ENCODE measurements at places on chromosomes 3 and 15. TPM values are rescaled to one million over a fixed set of nuclear protein-coding genes. Genes with fewer than 3 reads are reported as not detected.

DNA sequence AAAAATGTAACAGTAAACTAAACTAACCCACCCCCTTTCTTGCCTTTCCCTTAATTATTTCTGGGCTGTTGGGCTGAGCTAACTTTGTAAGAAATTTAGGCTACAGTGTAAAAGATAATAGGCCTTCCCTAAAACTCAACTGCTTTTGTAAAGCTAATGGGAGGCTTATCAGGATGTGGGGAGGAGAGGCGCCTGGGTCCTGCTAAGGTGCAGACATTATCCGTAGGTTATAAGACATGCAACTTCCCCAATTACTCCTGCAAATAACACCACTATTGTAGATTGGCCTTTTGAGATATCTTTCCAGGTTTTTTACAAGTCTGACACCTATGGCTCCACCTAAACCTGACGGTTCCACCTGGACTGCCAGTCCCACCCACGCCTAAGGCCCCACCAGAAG lies 88.3 kb downstream of the NPAP1 start:
- no peak for ATAC-seq

GRCh38 chr15:71737761-71738160 lies 72.6 kb upstream of the NR2E3 start:
- ATAC-seq: no peak

DNA sequence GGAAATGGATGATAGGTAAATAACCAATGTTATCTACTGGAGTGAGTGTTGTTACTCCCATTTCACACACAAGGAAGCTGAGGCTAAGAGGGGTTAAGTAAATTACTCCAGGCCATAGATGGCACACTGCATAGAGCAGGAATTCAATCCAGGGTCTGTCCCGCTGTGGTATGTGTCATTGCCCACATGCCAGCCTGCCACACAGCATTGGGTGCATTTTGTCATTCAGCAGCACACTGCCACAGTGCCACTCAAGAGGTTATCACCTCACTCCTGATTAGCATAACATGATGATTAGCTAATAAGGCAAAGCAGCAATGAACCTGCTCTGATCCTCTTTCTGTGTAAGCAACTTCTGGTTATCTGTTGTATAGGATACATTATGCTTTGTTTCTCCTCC lies 157.4 kb upstream of the CTNNB1 start:
- peak; percentile 43 for ATAC-seq

Gene SEMA3F
- total RNA-seq: not detected

Gene MYRIP
- total RNA-seq: not detected

- peak; percentile 94 for ATAC-seq
Measured at GRCh38 chr3:127574880-127575878, 15.4 kb downstream of the TPRA1 start.

DNA sequence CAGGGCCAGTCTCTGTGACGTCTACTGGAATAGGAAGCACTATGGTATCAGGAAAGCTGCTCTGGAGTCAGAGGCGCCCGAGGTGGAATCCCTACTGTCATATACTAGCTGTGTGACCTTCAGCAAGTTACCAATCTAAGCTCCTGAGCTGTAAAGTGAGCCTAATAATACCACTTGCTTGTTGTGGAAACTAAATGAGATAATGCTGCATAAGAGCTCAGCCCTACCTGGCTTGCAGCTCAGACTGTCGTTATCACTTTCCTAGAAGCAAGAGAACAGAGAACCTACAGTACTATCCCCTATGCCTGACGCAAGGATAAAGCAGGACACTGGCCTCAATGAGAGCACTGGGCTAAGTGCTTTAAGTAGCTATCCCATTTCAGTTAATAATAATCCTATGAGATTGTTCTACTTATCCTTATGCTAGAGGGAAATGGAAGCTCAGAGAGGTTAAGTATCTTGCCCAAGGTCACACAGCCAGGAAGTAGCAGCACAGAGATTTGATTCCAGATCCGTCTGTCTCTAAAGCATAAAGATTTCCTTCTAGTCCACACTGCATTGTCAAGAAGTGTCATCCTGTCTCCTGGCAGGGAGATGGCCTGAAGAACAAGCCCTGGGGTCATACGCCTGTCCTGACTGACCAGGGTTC lies 195.2 kb downstream of the TLE3 start:
- ATAC-seq: no peak

- no peak for ATAC-seq
Measured at GRCh38 chr3:84184937-84185336, 773.9 kb upstream of the CADM2 start.

- no peak for ATAC-seq
Measured at GRCh38 chr3:172885704-172886103, 135.2 kb downstream of the ECT2 start.

Gene ARRDC4
- total RNA-seq: 0.71 TPM

DNA sequence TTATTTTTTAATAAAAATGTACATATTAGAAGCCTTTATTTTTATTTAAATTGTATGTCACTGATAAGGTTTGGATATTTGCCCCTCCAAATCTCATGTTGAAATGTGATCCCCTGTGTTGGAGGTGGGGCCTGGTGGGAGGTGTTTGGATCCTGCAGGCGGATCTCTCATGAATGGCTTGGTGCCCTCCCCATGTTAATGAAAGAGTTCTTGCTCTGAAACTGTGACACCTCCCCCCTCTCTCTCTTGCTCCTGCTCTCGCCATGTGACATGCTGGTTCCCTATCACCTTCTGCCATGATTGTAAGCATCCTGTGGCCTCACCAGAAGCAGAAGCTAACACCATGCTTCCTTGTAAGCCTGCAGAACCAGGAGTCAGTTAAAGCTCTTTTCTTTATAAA lies 13.0 kb downstream of the AGTR1 start:
- no peak for ATAC-seq

DNA sequence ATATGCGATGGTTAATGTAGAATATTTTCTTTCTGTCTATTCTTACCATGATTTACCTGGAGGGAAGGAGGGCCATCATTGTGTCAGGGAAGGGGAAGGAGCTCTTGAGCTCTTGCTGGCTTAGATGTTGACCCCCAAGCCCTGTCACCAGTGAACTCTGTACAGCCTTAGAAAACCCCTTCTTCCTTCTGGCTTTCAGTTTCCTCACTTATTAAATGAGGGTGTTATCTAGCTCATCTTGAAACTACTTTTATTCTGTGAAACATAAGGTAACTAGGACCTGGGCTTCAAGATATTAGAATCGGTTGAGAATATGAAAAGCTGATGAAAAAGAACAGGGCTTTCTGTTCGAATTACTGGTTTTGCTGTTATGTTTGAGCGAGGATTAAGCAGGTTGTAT lies 25.1 kb upstream of the UTS2B start:
- ATAC-seq: peak; percentile 43

- no peak for ATAC-seq
Measured at GRCh38 chr3:124567179-124567578, 163.1 kb upstream of the UMPS start.

GRCh38 chr15:70132139-70132538 lies 34.4 kb upstream of the TLE3 start:
- no peak for ATAC-seq

- no peak for ATAC-seq
Measured at GRCh38 chr3:178382449-178383061, 153.7 kb upstream of the KCNMB2 start.

DNA sequence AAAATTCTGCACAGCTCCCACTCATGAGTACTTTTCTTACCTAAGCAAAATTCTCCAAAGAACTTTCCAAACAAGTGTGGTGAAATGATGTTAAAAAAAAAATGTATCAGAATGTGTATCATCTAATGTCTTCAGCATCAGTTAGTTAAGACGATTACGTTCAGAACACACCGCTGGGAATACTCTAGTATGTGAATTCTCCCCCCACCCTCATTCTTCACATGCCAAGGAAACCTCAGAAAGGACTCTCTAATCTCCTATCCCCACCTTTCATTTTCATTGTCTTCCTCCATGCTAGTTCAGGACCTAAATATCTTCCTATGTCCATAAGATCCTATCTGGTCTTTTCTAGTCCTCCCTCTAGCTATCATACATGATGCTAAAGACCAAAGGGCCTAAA lies 457.4 kb downstream of the SHQ1 start:
- no peak for ATAC-seq

GRCh38 chr3:32224016-32224516 lies 14.4 kb upstream of the CMTM8 start:
- ATAC-seq: no peak

Gene PRTG
- not detected for total RNA-seq

GRCh38 chr3:195699860-195700259 lies 20.9 kb upstream of the MUC20 start:
- ATAC-seq: no peak

GRCh38 chr15:71626596-71627088 lies 183.7 kb upstream of the NR2E3 start:
- ATAC-seq: no peak

DNA sequence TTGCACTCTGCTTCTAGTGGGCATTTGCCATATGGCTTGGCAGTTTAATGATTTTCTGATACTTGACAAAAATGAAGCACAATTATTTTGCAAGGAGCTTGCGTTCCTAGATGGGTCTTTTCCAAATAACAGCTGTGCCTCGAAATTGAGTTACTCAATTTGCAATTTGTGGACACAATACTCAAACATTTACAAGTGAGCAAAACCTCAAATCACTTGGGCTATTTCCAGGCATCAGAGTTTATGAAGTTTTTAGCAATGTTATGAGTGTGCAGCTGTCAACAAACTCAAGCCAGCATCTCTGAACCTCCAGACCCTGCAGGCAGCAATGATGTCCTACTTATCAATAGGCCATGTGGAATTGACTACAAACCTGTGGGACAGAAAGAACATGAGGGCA lies 41.3 kb downstream of the NMNAT3 start:
- ATAC-seq: no peak

DNA sequence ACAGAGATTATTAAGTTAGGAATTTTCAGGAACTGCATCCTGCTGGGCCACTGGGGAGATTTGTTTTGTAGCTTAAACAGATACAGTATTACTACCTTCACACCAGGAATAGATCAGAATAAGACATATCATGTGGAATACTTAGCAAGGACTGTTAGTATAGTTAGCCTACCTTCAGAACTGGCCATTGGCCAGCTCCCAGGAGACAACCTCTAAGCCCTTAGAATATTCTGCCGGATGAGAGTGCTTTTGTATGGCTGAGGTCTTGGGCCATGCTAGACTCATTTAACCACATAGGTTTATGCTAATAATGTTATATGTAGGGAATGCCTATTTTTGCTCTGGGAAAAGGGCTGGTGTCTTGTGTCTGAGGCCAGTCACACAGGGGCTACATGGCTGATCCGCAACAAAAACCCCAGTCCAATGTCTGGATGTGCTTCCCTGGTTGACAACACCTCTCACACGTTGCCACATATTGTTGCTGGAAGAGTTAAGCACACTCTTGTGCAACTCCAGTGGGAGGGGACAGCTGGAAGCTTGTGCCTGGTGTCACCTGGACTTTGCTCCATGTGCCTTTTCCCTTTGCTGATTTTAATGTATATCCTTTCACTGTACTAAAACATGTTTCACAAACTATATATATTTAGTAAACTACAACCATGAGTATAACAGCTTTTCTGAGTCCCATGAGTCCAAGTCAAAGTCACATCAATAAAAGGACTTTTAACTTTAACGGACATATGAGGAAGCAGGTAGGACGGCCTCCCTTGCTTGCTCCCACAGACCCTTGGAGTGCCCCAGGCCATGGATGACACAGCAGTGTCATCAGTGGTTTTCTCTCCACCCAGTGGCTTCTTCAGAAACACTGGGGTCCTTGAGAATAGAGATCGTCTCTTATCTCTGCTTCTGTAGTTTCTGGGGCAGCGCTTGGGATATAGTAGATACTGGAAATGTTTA lies 118.0 kb upstream of the C3orf80 start:
- no peak for ATAC-seq

DNA sequence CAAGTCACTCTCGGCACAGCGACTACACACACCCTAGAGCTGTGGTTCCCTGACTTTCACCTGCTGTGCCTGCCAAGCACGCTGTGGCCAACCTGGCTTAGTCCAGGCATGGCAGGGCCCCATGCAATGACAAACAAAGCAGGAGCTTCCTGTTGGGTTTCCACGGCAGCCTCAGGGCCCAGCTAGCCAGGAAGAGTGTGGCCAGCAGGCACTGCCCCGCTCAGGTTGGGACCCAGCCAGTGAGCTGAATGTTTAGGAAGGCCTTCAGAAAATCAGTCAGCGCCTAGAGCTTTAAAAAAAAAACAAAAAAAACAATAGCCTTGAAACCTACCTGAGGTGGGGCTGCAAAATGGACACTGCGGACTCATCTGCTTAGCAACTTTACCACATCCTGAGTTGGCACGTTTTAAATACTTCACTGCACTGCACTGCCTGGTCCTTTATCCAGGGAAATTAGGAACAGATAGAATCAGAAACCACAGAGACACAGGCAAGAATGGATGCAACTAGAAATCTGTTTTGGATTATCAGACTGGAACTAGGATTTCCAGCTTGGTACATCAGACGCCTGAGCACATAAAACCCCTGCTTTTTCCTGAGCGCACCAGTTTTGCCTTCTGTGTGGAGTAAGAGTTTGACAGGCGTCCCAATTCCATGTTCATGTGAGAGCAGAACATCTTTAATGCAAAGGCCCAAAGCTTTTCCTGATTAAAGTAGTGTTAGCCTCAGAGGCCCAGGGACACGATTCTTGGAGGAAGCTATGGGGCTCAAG lies 36.2 kb upstream of the LDHAL6B start:
- no peak for ATAC-seq

Gene GOLGA6B
- 0.13 TPM for total RNA-seq

- no peak for ATAC-seq
Measured at GRCh38 chr15:70589221-70589620, 174.1 kb downstream of the UACA start.

DNA sequence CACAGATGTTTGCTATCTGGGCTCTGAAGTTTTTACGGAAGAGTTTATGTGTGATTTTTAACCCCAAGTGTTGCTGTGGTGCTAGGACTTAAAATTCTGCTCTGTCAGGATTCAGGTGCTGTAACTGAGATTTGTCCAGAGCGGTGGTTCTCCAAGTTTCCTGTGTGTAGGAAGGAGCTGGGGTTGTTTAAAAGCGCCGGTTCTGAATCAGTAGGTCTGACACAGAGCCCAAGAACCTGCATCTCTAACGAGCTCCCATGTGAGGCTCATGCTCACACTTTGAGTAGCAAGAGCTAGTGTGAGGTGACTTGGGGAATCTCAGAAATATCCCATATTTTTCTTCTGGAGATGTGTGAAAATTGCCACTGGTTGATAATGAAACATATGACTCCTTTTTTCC lies 325.5 kb downstream of the SATB1 start:
- ATAC-seq: peak; percentile 71

Gene RGMA
- total RNA-seq: 0.15 TPM

DNA sequence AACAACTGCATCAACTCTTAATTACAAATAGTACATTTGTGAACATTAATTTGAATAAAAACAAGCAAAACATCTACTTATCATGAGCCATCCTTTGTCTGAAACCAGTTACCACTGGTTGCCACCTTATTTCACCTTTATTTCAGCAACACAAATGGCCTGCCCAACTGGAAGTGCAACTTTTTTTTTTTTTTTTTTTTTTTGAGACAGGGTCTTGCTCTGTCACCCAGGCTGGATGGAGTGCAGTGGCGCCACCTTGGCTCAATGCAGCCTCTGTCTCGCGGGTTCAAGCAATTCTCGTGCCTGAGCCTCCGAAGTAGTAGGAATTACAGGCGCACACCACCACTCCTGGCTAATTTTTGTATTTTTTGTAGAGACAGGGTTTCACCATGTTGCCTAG lies 13.1 kb downstream of the WDR82 start:
- no peak for ATAC-seq

GRCh38 chr3:16504242-16504641 lies 9.3 kb downstream of the RFTN1 start:
- peak; percentile 62 for ATAC-seq

- ATAC-seq: no peak
Measured at GRCh38 chr15:61025308-61025707, 203.8 kb downstream of the RORA start.

Measured in activated T-helper 17 cell treated with anti-CD3 and anti-CD28 coated beads, Interleukin-2, amount 50 U/mL, for 72 hours (primary cell).